ENCODE measurements at places on chromosomes 12 and 14. TPM values are rescaled to one million over a fixed set of nuclear protein-coding genes. Genes with fewer than 3 reads are reported as not detected.

Gene TOMM20L
- total RNA-seq, result not detected

Gene OR2AP1
- total RNA-seq, result not detected

Gene SIX4
- total RNA-seq, result 7.3 TPM

Gene KCNH3
- total RNA-seq, result 1.1 TPM

Gene ZNF384
- 63.4 TPM for total RNA-seq

Gene SLC4A8
- 3.0 TPM for total RNA-seq

Gene ZFHX2
- total RNA-seq, result 2.8 TPM

Gene FSCB
- 0.49 TPM for total RNA-seq

Gene HOXC6
- total RNA-seq, result 2.3 TPM

Gene ERBB3
- total RNA-seq, result 129 TPM

Gene RHOJ
- total RNA-seq, result 20.6 TPM

Gene RGS6
- 1.1 TPM for total RNA-seq

Gene ZNF385A
- total RNA-seq, result 88.4 TPM

Gene RNASE1
- 67.3 TPM for total RNA-seq

Gene HOXC10
- total RNA-seq, result 8.5 TPM

Gene GRIP1
- total RNA-seq, result 31.1 TPM

Gene PLEKHG7
- total RNA-seq, result 4.2 TPM

Gene PDE3A
- total RNA-seq, result 6.5 TPM

Gene DHRS7
- total RNA-seq, result 59.6 TPM

Gene SMCO2
- total RNA-seq, result not detected

Gene PLEK2
- 21.7 TPM for total RNA-seq

Gene NEMP1
- total RNA-seq, result 12.5 TPM

Gene RIN3
- 27.3 TPM for total RNA-seq

Gene CLEC4D
- not detected for total RNA-seq

Gene CDH24
- 3.7 TPM for total RNA-seq

Gene KRT77
- total RNA-seq, result not detected

Gene NAA25
- total RNA-seq, result 60.0 TPM

Gene COL2A1
- total RNA-seq, result not detected

Gene GPD1
- 1.7 TPM for total RNA-seq

Gene NIN
- 39.5 TPM for total RNA-seq

Gene MED6
- total RNA-seq, result 37.7 TPM

Gene DHH
- 0.70 TPM for total RNA-seq
